Glutamatergic neuron (in vitro differentiated cells): ENCODE measurements at places on chromosomes 4 and X.
A peak's percentile ranks its signal among the peaks of the same experiment; 100 is the strongest.

DNA sequence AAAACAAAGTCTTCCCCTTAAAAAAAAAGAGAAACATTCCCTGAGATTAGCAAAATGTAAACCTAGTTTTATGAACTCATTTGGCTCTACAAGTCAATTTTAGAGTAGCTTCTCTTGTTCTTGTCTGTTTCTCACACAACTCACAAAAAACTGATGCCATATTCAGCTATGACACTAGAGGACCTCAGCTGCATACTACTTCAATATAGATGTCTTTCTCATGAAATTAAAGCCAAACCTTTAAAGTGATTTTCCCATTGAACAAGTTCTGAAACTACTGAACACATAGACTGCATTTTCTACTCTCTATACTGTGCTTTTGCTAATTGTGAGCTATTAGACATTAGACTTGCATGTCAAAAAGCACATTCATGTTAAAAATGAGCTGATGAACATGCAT lies 49.8 kb downstream of the TBCK start:
- DNase-seq = no peak

- no peak for DNase-seq
Observed at GRCh38 chr4:174086829-174087799, 196.4 kb downstream of the FBXO8 start.

GRCh38 chr4:116702949-116703348 lies 382.4 kb downstream of the TRAM1L1 start:
- no peak for DNase-seq

DNA sequence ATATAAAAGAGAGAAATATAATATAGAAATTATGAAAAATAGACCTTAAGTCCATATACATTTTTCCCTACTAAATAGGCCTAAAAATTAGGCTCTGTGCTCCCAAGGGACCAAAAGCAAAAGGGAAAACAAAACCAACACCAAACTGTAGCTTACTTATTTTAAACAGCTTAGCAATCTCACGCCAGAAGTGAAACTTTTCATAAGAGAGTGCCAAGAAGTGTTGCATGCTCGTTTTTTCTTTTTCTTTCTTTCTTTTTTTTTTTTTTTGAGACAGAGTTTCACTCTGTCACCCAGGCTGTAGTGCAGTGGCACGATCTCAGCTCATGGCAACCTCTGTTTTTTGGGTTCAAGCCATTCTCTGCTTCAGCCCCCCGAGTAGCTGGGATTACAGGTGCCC lies 250.4 kb downstream of the TMA16 start:
- DNase-seq = no peak

DNA sequence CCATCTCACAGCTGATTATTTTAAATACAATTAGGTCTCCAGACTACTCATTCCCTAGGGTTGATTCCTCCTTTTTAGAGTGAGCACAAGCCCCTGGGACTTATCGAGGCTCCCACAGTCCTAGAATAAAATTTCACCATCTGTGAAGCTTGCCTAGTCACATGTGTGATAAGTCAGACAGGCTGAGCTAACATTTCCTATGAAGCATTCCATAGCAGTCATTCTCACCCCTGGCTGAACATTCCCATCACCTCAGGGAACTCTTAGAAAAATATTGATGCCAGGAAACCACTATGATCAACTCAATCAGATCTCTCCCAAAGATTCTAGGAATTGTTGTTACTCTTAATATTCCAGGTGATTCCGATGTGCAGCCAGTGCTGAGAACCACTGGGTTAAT lies 37.7 kb downstream of the ARHGEF9 start:
- no peak for DNase-seq

GRCh38 chrX:12139934-12140611 lies 1.8 kb downstream of the FRMPD4 start:
- DNase-seq = no peak

- DNase-seq = no peak
Observed at GRCh38 chr4:104575278-104575677, 80.6 kb upstream of the CXXC4 start.

DNA sequence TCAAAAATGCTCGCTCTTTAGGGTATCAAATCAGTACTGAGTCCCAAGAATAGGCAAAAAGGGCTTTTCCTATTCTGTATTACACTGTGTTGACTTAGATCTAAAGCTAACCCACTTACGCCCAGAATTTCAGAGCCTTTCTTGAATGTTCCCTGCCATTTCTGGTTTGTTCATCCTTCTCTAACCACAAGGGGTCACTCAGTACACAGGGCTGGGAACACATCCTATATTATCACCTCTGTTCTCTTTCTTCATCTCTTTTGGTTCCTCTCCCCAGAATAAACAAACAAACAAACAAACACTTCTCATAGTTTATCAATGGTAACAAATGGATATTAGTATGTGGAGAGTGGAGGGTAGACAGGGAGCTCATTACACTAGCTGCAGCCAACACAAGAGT lies 25.5 kb upstream of the MORC4 start:
- no peak for DNase-seq

GRCh38 chrX:129791961-129792570 lies 12.3 kb downstream of the SASH3 start:
- DNase-seq = no peak

DNA sequence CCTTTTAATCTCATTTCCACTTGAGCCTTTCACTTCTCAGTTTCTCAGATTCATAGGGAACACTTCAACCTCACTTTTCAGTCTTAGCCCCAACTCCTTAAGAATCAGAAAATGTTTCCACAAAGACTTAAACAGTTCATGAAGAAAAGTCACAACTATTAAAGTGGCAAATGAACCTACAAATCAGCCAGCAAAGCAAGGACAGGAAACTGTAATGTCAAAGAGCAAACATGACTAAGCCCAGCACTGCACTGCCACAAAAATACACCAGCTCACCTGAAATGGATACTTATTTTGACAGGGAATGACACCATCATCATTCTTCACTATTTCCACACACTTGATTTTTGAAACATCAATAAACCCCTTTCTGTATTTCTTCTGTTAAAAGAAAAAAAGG lies 41.8 kb upstream of the TXK start:
- DNase-seq = no peak

DNA sequence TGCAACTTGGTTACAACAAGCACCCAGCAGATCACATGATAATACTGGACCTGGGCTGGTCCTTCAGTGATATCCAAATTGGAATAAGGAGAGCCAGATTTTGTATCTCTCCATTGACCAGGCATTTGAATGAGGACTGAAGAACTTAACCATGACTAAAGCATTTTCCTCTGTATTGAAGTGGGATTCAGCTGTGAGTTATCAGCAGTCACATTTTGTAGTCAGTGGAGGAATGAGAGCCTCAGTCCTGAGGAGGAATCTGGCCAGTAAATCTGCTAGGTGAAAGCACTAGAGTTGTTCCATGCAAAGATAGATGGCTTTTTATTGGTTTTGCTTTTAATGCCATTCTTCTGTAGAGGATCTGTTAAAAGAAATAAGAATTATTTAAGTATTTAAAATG lies 1506.0 kb downstream of the PCDH7 start:
- no peak for DNase-seq

- no peak for DNase-seq
Observed at GRCh38 chr4:120673696-120674095, 248.8 kb downstream of the PRDM5 start.

- peak; percentile 34 for DNase-seq
Observed at GRCh38 chrX:769796-770195, 139.2 kb downstream of the SHOX start.

DNA sequence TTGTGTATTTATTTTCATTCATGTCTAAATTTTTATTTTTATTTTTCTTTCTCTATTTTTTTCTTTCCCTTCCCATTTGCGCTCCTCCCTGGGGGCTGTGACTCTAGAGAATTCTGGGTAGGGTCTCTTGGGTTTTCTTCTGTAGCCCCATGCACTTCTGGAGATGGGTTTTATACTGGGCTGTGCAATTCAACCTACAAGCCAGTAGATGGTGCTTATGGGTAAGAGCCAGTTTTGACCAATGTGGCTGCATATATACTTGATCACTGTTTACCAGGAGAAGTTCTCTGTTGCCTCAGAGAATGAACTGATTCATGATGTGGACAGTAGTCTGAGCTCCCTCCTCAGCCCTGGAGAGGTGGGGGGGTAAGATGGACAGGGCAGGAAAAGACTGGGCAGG lies 614.6 kb downstream of the PCDH19 start:
- no peak for DNase-seq

DNA sequence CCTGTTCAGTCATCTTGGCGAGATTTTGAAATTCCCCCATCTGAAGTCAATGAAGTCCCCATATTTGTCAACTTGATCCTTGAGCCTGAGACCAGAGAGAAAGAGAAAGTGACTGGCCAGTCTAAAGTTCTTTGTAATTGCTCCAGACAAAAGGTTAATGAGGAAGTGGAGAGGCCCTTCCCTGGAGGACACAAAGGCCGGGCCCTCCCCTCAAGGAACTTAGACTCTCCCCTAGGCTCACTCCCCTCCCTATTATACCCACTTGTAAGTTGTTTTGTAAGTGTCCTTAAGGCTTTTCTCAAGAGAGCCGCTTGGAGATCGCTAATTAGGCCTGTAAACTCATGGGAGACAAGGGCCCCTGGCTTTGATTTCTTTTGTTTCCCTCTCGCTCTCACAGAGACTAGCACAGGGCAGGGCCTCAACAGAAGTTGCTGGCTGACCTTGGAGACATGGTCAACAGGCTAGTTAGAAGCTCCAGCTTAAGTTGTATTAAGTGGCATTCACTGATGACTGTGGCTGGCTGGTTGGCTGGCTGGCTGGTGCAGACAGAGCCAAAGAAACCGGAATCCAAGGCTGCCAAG lies 20.3 kb upstream of the GPC4 start:
- DNase-seq = no peak

GRCh38 chrX:74179499-74179898 lies 124.5 kb upstream of the ZCCHC13 start:
- DNase-seq = no peak

GRCh38 chr4:86223472-86223871 lies 136.4 kb downstream of the MAPK10 start:
- DNase-seq = no peak

DNA sequence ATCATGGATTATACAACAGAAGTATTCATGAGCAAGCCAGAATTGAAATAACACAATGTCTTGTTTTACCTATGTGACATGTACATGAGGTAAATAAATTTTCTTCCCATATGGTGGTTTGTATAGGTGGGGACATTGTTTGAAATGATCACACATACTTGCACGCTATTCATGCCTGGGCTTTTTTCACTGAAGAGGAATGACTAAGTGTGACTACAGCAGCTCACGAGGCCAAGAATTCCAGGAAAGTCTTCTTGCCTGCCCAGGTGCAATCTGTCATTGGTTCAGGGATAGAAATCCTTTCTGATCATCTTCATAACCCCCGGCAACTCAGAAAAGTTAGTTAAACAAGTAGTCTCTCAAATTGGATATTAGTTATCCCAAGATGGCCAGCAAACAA lies 36.3 kb upstream of the AREG start:
- no peak for DNase-seq

GRCh38 chr4:122017296-122017695 lies 65.4 kb upstream of the TRPC3 start:
- peak; percentile 22 for DNase-seq

DNA sequence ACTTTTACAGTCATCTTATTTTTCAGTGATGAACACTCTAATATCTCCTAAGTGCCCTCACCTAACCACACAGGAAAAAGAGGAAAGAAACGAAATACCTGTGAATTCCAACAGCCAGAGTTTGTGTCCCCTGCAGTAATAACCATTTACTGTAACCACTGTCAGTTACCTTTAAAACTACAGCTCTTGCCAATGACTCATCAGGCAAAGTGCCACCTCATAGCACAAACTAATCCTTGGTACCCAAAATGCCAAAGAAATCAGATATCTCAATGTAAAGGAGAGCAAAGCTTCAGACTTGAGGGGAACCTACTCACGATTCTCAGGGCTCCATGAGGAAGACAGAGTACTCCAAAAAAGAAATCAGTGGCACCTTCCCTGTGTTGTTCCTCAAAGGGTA lies 146.5 kb downstream of the NDST3 start:
- DNase-seq = no peak

DNA sequence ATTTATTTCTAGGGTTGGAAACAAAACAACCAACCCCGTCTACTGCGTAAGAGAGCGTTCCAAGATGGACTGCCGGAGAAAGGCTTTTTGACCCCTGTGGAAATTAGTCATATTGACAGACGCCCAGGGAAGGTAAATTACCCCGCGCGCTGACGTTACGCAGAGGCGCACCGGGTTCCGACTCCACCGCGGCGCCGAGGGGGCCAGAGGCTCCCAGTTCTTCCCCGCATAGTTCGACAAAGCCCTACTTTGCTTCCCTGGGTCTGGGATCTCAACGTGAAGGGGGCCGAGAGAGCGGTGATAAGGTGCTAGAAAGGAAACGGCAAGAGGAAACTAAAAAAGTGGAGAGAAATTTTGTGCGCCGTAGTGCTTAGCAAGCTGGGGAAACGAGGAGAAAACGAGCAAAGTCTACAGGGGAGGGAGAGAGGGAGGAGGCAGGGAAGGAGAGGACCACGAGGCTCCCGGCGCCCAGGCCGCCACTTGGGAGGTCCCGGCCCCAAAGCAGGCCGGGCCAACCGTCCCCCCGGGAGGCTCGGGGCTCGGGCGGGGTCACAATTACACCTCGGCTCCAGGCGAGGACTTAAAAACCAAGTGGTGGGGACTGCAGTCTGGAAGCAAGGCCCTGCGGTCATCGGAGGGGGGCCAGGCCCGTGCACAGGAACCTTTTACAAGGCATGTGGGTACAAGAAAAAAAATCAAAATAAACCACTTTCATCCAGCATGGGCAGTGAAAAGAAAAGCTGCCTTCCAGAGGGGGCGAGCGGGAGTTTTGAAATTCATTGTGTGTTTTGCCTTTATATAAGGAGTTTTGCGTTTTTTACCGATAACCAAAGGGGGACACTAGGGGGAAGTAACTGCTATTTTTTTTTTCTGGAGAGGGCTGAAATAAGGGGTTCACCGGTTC lies 13.2 kb downstream of the HAND2 start:
- no peak for DNase-seq

GRCh38 chrX:69968950-69969349 lies 80.8 kb downstream of the AWAT2 start:
- no peak for DNase-seq

GRCh38 chr4:111775556-111776297 lies 369.5 kb upstream of the FAM241A start:
- DNase-seq = no peak

- DNase-seq = no peak
Observed at GRCh38 chr4:38287101-38287851, 327.1 kb downstream of the PTTG2 start.

DNA sequence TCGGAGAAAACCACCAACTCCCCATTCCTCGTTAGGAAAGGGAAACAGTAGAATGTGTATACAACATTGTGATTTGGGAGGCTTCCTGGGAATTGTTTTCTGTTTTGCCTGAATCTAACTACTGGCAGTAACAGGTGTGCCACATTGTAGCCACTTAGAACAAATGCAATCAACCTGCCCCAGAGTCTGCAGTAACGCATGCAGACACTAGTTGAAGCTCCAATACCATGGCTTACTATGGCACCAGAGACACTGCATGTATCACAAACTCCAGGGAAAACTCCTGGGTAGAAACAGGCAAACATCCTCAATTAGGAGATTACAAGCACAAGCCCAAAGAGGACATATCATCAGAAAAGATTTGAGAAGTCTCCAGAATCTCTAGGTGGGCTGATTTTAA lies 154.2 kb upstream of the NEIL3 start:
- DNase-seq = no peak

GRCh38 chr4:114027596-114027995 lies 48.1 kb upstream of the ARSJ start:
- no peak for DNase-seq

- DNase-seq = no peak
Observed at GRCh38 chr4:158857951-158858350, 89.1 kb downstream of the FNIP2 start.
